ENCODE measurements at places on chromosomes 2 and 18. TPM values are rescaled to one million over a fixed set of nuclear protein-coding genes. Genes with fewer than 3 reads are reported as not detected.

PLGLB1 gene
- 4.6 TPM for total RNA-seq

NGEF gene
- 0.96 TPM for total RNA-seq

GCKR gene
- total RNA-seq: 0.42 TPM

LRP1B gene
- 1.5 TPM for total RNA-seq

DNA sequence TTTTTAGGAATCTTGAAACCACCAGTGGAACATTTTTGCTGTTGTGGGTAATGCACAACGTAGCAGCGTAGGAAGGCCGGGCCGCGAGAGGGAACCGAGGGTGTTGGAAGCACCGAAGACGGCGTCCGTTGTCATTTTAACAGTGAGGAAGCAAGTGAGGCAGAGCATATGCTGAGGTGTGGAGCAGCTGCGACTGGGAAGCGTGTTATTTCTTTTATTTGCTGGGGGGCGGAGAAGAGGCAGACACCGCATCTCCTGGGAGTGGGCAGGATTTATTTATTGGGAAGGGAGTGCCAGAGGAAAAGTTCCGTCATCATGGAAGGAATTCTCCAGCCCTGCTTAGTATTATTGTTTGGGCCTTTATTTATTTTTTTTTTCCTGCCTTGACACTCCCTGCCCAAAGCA, 232.8 kb downstream of the KLHL29 start:
- no peaks in the 10 kb centered on the region for H3K27me3 ChIP-seq
- no peaks in the 10 kb centered on the region for H3K36me3 ChIP-seq
- H3K4me3 ChIP-seq: no peak overlapping the region
- DNase-seq: no peak
- peak overlapping the region; percentile 70 for H3K27ac ChIP-seq
- peaks cover 70% of the 10 kb centered on the region for H3K4me1 ChIP-seq

DNA sequence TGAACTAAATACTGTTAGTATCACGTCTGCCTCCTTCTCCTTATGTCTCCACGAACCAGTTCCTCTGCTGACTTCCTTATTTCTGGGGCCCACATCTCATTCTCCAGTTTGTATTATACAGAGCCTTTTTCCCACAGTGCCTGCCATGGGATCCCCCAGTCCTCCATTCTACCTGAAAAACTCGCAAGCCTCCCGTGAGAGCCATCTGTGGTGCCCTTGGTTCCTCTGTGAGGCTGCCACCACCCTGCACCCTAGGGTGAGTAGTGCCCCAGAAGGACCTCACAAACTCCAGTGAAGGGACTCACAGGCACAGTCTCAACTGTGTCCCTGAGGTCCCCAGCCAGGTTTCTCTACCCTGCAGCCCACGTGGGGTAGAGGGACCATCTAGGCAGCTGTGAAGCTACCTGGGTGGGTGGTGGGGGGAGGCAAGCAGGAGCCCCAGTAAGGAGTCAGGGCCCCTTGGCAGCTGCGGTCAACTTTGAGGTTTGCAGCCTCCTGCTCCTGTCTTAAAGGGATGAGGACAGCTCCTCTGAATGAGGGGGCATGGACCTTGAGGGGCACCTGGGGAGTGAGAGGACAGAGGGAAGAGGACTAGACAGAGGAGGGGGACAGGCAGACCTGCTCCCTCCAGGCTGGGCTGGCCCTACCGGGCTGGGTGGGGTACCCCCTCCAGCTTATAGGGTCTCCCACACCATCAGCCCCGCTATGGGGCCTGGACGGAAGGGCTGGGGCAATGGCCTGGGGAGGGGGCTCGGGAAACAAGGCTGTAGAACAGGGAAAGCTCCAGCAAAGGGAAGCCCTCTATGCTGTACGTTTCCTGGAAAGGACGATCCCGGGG, 1.0 kb downstream of the PSTPIP2 start:
- H3K36me3 ChIP-seq: no peaks in the 10 kb centered on the region
- DNase-seq: no peak
- no peak overlapping the region for H3K27ac ChIP-seq

DNA sequence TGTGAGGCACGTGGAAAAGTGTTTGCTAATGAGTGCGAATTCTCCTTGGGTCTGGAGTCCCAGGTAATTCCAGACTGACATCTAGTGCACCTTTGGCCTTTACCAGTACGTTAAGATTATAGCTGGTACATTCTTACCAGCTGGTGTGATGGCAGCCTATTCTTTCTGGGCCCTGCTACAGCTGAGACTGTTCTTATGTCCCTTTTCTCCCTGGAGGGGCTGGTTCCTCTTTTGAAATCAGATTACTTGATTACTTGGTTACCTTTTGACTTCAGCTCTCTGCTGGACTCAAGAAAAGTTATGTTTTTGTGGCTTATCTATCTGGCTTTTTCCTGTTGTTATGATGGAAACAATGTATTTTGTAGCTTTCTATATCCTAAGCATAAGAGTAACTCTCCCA, 14.5 kb downstream of the CABYR start:
- H3K4me3 ChIP-seq: no peak overlapping the region
- H3K36me3 ChIP-seq: peaks cover 33% of the 10 kb centered on the region
- H3K27ac ChIP-seq: no peak overlapping the region
- no peaks in the 10 kb centered on the region for H3K4me1 ChIP-seq

DNA sequence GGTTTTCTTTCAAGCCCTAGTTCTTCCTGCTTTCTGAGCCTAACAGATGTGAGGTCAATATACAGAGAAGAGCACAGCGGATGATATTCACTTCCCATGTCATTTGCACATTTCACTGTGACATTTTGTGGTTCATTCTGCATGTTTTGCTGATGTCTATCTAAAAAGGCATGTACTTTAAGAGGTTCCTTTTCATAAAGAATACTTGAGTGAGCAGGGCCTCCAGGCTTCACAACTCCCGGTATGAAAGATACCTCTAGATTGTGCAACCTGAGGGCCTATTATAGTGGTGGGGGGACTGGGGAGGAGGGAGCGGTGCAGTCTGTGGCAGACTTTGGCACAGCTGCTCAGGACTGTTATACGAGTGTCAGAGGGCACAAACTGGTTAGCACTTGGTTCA, 54.6 kb downstream of the CPO start:
- H3K36me3 ChIP-seq: peaks cover 11% of the 10 kb centered on the region
- no peaks in the 10 kb centered on the region for H3K27me3 ChIP-seq
- no peaks in the 10 kb centered on the region for H3K4me1 ChIP-seq

DNA sequence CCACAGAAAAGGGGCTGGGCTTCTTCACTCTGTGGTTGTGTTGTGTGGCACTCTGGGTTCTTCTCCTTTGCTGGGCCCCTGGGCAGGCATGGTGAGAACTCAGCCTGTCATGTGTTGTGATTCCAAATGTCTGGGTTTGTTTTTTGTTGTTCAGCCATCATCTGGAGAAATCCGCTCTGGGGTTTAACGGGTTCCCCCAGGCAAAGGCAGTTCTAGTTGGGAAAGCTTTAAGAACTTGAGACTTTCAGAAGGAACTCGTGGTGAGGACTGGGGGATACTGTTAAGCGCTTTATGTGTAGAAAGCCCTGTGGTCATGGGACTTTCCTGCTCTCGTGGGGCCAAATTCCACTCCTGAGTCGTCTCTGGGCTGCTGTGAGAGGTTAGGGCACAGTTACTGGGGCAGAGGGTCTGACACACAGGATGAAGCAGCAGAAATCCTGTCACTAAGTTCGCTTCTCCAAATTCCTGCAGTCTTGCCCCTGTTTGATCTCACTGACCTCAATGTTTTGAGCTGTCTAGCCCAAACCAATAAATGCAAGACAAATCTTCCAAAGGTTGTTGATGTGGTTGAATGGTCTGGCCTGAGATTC, 87.7 kb downstream of the RAPGEF4 start:
- H3K27ac ChIP-seq: no peak overlapping the region
- no peak overlapping the region for H3K4me3 ChIP-seq
- no peak for DNase-seq
- no peaks in the 10 kb centered on the region for H3K4me1 ChIP-seq
- H3K36me3 ChIP-seq: no peaks in the 10 kb centered on the region

DNA sequence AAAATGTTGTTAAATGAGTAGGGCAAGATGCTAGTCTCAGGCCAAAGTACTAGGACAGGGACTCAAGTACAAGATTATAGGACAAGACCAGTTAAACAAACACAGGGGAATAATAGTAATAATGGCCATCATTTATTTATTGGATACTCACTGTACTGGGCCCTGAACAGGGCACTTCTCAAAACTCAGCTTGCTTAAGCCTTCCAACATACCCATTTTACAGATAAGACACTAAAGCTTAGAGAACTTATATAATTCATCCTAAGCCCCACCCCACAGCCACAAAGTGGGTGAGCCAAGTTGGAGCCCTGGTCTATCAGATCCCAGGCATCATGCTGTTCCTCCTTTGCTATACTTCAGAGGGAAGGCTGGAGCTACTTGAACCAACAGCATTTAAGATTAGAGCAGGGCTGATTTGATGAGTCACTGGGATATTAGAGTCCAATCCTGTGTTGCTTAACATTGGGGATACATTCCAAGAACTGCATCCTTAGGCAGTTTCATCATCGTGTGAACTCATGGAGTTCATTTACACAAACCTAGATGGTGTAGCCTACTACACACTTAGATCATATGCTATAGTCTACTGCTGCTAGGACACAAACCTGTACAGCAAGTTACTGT, 153.6 kb downstream of the MTCL1 start:
- no peaks in the 10 kb centered on the region for H3K36me3 ChIP-seq
- peaks cover 19% of the 10 kb centered on the region for H3K4me1 ChIP-seq
- no peaks in the 10 kb centered on the region for H3K27me3 ChIP-seq
- H3K27ac ChIP-seq: no peak overlapping the region
- H3K4me3 ChIP-seq: no peak overlapping the region

DNA sequence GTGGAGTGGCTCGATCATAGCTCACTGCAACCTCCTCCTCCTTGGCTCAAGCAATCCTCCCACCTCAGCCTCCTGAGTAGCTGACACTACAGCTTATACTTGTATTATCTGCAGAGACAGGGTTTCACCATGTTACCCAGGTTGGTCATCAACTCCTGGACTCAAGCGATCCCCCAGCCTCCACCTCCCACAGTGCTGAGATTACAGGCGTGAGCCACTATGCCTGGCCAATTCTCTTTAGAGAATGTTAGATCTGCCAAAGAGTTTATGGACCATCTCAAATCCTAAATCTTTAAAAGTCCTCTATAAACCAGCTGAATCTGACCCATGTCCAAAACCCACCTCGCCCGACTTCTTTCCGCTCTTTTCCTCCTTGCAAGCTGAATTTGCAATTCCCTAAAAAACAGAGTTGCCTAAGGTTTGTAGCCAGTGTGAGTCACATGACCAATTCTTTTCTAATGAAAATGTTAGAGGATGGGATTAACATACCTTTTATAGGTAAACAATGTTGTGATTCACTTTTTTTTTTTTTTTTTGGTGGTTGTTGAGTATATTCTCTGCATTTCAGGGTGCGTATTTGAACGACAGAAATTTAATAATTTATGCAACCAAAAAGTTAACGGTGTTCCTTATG, 2.4 kb upstream of the PMAIP1 start:
- H3K27ac ChIP-seq: no peak overlapping the region
- DNase-seq: no peak
- peak overlapping the region; percentile 44 for H3K4me3 ChIP-seq
- H3K36me3 ChIP-seq: peaks cover 6% of the 10 kb centered on the region
- peaks cover 25% of the 10 kb centered on the region for H3K4me1 ChIP-seq
- H3K27me3 ChIP-seq: peaks cover 88% of the 10 kb centered on the region

DNA sequence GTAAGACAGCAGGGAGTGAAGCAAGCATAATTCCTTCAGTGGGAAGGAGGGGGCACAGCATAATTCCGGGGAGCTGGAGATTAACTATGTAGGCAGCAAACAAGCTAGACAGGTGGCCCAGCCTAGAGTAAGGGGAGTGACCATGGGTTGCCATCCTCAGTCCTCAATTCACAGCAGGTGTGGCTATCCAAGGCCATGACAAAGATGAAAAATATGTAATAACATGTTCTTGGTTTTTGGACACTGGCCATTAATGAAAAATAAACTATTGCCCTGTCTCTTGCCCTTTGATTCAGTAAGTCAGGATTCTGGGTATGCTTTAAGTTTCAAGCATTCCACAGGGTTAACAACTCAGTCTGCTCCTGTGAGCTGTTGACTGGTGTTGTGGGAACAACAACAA, 65.0 kb downstream of the CYP1B1 start:
- H3K36me3 ChIP-seq: peaks cover 23% of the 10 kb centered on the region
- H3K4me3 ChIP-seq: no peak overlapping the region
- DNase-seq: no peak
- H3K27me3 ChIP-seq: no peaks in the 10 kb centered on the region
- H3K4me1 ChIP-seq: no peaks in the 10 kb centered on the region
- no peak overlapping the region for H3K27ac ChIP-seq

DNA sequence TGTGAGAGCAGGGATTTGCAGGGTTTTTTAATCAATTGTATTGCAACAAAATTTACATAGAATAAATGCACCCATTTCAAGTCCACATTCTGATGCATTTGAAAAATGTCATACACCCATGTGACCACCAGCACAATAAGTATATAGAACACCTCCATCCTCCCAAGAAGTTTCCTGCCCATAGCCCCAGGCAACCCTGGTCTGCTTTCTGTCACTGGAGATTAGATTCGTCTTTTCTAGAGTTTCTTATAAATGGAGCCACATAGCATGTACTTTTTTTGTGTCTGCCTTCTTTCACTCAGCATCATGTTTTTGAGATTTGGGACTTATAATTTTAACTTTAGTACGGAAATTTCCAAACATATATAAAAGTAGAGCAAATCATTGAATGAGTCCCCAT, 127.2 kb upstream of the EPAS1 start:
- peaks cover 1% of the 10 kb centered on the region for H3K36me3 ChIP-seq
- H3K4me1 ChIP-seq: peaks cover 3% of the 10 kb centered on the region
- DNase-seq: no peak
- H3K4me3 ChIP-seq: no peak overlapping the region

GRCh38 chr2:107128381-107128780, 242.4 kb upstream of the ST6GAL2 start:
- no peak overlapping the region for H3K4me3 ChIP-seq
- DNase-seq: no peak
- H3K27me3 ChIP-seq: peaks cover 3% of the 10 kb centered on the region
- H3K36me3 ChIP-seq: no peaks in the 10 kb centered on the region
- no peak overlapping the region for H3K27ac ChIP-seq

- no peak for DNase-seq
- H3K4me3 ChIP-seq: no peak overlapping the region
- peaks cover 19% of the 10 kb centered on the region for H3K36me3 ChIP-seq
- H3K4me1 ChIP-seq: peaks cover 4% of the 10 kb centered on the region
- H3K27ac ChIP-seq: no peak overlapping the region
- no peaks in the 10 kb centered on the region for H3K27me3 ChIP-seq
These were observed 81.3 kb downstream of the PTRHD1 start for GRCh38 chr2:24711865-24712264.

Data from neural crest cell (in vitro differentiated cells).